ENCODE measurements at places on chromosomes 2 and 18.

DNA sequence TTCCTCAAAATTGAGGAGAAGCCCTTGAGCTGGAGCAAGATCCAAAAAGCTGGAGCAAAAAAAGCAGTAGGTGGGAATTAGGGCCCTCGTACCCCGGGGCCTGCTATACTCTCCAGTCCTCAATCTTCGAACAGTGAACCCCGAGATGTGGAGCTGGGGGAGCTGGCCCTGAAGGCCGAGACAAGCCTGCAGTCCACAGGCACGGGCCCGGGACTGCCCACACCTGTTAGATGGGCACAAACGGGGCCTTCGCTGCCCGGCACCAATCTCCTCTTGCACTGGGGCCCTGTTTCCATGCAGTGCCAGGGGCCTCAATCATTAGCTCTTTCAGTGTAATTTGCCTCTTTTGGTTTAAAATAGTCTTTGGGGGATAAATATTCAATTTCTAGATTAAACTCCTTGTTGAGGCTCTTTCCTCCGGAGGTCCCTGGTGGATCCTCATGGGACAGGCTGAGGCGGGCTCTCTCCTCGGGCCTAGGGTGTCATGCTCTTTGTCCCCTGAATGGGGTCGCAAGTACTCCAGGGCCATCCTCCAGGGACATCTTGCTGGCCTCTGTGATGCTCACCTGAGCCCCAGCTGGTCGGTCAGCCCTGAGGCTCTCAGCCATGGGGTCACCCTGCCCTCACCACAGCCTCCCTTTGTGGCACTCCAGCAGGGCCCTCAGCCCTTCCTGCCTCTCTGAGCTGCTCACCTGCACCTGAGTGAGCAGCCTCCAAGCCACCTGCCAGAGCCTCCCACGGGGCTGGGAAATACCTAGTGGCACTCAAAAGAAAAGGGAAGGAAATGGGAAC is 223.6 kb downstream of the ALPK2 start:
- DNase-seq, result no peak

DNA sequence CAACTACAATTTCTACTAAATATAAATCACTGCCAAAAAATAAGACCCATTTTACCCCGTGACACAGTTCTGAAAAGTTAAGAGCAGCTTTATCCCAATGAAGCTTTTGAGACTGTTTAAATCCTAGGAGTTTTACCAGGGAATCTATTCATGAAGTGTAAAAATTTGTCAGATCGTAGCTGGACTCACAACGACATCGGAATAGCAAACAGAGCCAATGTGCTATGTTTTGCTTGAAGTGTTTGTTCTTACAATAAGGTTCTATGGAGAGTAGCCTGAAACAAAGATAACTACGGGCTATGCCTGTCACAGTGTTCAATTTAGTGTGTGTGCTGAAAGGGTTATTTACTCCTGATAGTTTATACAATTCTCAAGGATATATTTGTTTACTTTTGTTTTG is 78.5 kb upstream of the L3MBTL4 start:
- DNase-seq, result no peak

GRCh38 chr2:204081487-204082425 is 145.2 kb downstream of the ICOS start:
- DNase-seq, result no peak

- no peak for DNase-seq
Observed at GRCh38 chr18:40935423-40935822, 1019.6 kb upstream of the PIK3C3 start.

DNA sequence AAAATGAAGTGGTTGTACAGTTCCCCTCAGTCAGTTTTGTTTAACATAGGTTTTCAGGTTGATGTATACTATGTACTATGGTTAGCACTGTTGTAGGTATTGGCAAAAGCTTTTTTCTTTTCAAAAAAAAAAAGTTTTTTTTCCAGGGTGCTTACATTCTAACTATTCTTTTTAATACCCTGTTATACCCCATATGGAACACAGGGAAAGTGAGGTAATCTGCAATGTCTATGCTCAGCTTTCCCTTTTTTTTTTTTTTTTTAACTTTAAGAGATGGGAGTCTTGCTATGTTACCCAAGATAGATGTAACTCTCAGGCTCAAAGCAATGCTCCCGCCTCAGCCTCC is 590 bp upstream of the CCDC138 start:
- DNase-seq, result no peak

DNA sequence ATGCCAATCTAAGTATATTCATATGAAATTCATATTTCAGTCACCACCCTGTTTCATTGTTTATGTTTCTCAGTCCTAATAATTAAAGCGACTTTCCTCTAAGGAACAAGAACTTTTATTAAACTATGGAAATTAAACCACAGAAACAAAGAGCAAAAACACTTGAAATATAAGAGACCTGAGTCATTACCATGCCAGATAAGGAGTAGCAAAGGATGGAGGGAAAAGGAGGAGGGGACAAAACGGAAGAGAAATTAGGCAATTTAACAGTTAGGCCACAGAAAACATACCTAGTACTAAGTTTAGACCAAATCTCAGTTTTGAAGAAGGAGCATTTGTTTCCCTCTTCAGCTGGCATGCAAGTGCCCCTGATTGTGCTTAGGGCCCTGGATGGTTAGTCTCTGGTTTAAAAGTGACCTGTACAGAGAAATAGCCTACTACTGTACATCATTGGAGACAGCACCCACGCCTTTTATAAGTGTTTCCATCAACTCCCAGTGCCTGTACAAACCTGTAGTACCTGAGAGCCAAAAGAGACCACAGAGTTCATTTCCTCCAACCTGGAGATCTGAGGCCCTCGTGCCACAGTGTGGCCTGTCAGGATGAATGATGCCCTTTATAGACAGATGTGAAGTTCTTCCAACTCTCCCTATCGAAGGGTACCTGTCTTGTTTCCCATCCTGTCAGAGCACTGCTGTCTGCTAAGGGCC is 74.5 kb downstream of the SPATS2L start:
- DNase-seq, result no peak

GRCh38 chr18:76610933-76611749 is 116.1 kb upstream of the ZNF516 start:
- no peak for DNase-seq

DNA sequence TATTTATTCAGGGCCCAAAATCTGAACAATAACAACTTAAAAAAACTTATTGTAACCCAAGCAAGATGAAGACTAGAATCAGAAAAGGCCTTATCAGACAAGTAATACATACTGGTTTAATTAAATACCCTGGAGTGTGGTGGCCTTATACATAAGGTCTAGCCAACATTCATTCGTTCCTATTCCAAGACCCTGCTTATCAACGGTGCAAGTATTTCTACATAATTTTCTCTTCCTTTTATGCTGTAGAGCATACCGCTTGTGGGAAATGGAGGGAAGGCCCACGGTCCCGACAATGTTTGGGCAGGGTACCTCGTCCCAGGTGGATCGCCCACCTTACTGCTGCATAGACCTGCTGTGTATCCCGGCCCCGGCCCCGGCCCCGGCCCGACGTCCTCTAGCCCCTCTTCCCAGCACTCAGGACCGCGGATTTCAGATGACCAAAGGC is 708 bp downstream of the ZNF24 start:
- no peak for DNase-seq

DNA sequence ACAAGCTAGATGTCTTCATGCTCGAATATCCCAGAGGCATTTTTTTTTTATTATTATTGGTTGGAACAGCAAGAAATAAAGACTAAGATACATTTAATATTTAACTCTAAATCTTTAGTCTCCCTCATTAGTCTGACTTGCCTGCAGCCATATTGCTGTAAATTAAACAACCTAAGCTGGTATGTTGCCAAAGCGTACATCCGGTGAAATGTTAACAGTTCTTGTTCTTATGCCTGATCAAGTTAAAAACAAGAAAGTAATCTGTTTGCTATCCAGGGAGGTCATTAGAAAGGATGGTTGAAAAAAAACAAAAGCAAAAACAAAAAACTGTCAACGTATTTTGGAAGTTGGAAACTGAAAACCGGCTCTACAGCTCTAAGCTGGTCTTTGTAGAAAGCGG is 125.9 kb upstream of the NABP1 start:
- no peak for DNase-seq

DNA sequence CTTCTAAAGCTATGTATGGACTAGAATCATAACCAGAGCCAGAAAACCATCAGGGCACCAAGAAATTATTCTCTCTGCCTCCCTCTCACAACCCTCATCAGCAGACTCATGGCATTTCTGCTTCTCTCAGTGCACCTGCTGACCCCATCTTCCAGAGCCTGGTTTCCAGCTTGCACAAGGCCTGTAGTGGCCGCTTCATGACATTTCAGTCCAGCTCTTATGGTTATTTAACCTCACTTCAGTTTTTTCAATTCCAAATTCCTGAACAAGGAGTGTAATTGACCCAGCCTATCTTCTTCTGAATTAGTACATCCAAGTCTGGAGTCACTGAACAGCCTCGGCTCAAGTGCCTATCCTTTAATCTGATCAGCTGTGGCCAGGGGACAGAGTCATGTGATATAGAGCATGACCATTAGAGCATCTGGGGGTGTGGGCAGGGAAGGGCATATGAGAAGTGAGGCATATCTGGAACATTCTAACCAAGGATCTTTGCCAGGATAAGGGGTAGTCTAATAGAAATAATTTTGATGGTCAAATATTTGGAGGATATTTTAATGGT is 97.2 kb upstream of the TMEM17 start:
- DNase-seq, result no peak

- DNase-seq, result no peak
Observed at GRCh38 chr2:50953021-50953420, 78.9 kb downstream of the NRXN1 start.

GRCh38 chr2:168673265-168674189 is 128.9 kb upstream of the NOSTRIN start:
- no peak for DNase-seq

GRCh38 chr2:216274194-216274840 is 98.0 kb downstream of the MARCHF4 start:
- peak; percentile 41 for DNase-seq

DNA sequence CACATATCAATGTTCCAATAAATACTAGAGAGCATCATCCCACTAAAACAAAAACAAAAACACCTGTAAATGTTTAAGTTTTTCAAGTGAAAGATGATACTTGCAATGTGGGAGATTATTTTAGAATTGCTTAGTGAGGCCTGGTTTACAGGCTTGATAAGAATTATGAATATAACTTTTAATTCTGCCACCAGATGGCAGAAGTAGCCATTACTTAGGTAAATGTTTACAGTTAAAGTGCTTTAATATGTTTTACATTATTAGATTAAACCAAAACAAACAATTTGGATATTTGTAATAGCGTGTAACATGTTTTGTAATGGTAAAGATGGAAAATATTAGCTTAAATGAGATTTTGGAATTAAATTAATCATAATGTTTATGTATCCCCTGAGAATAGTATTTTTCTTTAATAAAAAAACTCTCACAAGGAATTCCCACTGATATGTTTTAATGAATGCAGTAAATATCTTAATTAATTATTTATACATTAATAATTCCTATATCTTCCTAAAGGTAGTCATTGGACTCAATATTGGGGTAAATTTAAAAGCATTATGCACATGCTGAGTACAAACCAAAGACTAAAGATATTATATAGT is 522.0 kb downstream of the SPAG16 start:
- DNase-seq, result no peak

DNA sequence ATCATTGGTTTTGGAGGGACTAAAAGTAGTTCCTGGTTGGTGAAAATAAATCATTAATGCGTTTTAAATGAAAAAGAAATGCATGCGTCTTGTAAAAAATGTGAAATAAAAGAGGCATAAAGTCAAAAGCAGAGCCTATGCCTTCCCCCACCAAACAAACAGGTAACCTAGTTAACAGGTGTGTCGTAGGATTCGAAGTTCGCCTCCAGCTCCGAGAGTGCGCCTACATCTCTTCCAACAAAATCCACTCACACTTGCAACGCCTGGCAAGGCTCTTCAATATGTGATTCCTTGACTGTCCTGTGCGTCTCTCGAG is 677 bp upstream of the SMAD4 start:
- DNase-seq, result no peak

GRCh38 chr2:43345391-43345813 is 119.0 kb upstream of the ZFP36L2 start:
- DNase-seq, result no peak

DNA sequence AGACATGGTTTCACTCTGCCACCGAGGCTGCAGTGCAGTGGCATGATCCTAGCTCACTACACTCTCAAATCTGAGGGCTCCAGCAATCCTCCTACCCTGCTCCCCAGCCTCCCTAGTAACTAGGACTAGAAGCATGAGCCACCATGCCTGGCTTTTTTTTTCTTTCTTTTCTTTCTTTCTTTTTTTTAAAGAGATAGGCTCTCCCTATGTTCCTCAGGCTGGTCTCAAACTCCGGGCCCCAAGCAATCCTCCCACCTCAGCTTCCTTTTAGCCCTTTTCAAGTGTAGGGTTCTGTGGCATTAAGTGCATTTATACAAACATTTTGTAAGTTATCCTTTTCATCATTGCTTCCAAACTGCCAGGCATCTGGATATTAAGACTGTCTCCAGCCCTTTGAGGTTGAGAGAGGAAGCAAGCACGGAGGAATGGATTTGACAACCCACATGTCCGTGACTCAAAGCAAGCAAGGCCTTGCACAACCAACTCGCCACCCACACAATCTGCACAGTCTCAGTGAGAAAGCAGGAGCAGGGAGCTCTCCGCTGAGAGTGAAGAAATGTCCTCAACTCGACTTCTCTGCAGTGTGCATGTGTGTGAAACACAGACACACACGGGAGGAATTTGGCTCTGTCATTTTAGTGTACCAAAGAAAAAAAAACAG is 65.6 kb downstream of the ATP8B1 start:
- DNase-seq, result peak; percentile 95

DNA sequence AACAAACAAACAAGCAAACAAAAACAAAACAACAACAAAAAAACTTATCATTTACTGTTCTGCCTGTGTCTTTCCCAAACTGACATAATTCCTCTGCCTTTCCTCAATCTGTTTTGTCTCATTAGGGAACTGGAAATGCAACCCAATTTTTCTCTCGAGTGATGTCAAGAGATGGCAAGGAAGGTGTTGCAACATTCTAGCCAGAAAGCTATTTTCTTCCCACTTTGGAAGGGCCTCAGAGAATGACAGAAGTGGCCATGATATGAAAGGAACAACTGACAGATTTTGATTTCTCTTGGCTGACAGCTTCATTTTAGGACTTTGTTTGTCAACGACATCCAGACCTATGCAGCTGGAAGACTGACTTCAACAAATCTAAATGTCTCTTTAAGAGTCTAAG is 24.7 kb downstream of the RND3 start:
- no peak for DNase-seq

DNA sequence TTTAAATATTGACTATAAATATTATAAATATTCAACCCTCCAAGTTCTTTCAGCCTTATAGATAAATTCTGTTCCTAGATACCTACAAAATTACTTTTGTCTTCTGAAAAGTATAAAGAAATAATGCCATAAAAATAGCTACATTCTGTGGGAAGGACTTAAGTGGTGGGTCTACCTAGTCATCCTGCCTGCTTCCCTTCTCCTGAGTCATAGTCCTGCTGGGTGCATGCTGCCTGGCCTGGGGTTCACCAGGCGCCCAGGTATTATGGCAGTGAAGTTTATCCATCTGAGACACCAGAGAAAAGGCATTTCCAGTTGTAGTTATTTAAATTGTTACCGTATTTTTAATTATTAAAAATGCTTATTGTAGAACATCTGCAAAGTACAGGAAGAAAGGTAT is 167.5 kb downstream of the SLC39A10 start:
- DNase-seq, result no peak

All from AG04449 (cell line).